ENCODE measurements at places on chromosomes 1 and 21.

- no peak for DNase-seq
These were observed 139.5 kb downstream of the RGS7 start for GRCh38 chr1:241217516-241217915.

GRCh38 chr1:64474133-64474532, 4.2 kb downstream of the CACHD1 start:
- DNase-seq, result no peak

- no peak for DNase-seq
These were observed 82.4 kb downstream of the RAB3GAP2 start for GRCh38 chr1:220189750-220190347.

DNA sequence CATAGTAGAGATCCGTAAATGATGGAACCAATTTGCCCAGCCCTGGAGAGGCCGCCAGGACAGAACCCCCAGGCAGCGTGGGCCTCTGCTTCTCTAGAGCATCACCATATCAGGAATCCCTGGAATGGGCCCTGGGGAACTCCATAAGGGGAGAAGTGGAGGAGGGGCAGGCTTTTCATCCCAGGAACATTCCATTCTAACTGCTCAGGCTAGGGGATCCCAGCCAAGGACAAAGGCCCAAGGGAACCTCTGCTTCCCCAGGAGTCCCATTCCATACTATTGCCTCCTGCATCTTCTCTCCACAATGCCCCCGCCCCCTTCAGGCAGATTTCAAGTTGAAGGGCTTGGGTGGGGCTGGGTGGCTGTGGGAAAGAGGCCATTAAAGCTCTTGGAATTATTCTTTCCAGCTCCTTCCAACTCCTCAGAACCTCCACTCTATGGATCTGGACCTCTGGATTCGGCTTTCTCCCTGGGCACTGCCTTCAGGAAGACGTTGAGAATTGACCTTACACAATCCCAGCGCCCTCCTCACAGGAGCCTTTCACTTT, 6.0 kb downstream of the TRNP1 start:
- no peak for DNase-seq
